ENCODE measurements at places on chromosomes 3 and 15.

DNA sequence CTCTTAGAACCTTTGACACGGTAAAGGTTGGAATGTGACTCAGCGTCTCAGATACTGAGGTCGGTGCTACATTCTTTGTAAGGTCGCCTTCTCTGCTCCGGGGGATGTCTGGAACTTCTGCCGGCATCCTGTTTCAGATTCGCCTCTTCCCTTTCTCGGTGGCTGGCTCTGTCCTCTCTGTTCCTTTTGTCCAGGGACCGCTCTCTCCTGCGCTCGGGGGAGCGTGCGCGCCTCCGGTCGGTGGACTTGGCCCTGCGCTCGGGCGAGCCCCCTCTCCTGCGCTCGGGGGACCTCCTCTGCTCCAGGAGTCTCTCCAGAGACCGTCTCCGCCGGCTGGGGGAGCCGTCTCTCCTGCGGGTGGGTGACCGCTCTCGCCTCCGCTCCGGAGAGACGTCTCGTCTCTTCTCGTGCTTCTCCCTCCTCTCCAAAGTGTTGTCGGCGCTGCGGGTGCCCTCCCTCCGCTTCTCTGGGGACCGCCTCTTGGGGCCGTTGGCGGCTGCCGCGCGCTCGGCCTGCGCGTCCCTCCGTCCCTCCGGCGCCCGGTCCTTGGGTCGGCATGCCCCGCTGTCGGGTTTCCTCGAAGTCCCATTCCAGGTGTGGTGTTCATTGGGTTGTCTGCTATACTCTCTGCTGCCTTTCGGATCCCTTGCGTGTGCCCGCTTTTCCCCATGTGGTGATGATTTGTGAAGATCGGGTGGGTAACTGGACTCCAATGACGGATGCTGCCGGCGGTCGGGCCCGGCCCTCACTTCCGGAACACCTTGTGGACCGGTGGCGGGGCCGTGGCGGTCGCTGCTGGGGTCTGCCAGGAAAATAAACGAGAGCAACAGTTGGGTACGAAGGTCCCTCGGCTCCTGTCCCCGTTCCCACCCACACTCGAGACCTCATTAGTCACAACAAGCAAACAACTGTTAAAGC lies 668.8 kb upstream of the ADAMTS9 start:
- no peak for DNase-seq

GRCh38 chr15:42314818-42315217 lies 41.6 kb upstream of the TMEM87A start:
- DNase-seq = no peak

- no peak for DNase-seq
Observed at GRCh38 chr3:23945663-23945912, 502 bp downstream of the NR1D2 start.

DNA sequence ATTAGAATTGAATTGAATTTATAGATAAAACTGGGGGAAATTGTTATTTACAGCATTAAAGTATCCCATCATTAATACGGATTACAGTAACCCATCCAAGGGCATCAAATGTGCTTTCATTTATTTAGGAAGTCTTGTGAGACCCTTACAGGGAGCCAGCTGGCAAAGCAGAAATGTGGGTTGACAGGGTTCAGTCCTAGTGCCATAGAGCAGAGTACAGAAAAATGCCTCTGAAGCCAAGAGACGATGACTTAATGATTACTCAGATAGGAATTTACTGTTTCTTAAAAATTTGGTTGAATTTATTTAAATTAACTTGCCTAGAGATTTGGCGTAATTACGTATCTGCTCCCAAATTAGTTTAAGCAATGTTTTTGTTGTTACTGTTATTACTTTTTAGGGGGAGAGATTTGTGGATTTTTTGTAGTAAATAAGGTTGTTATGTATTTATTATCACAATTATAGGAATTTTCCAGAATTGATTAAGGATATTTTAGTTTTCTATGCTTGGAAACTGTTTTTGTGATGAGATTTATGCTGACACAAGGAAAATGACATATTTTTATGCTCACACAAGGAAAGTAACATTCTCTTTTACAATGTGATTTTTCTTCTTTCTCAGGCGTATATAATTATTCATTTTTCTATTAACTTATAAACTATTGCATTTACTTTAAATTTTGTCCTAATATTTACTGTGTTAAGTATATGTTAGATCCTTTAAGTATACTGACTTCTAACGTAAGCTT lies 152.0 kb downstream of the EPHA6 start:
- DNase-seq = peak; percentile 5

Measured in RWPE1 (cell line).